ENCODE measurements at places on chromosomes 13 and 19.

- no peak for DNase-seq
These were observed 296.6 kb downstream of the RFC3 start for GRCh38 chr13:34114581-34114980.

GRCh38 chr13:27854606-27855005, 62.3 kb downstream of the GSX1 start:
- no peak for DNase-seq

- DNase-seq: no peak
These were observed 393.0 kb downstream of the ITGBL1 start for GRCh38 chr13:101845245-101846020.

DNA sequence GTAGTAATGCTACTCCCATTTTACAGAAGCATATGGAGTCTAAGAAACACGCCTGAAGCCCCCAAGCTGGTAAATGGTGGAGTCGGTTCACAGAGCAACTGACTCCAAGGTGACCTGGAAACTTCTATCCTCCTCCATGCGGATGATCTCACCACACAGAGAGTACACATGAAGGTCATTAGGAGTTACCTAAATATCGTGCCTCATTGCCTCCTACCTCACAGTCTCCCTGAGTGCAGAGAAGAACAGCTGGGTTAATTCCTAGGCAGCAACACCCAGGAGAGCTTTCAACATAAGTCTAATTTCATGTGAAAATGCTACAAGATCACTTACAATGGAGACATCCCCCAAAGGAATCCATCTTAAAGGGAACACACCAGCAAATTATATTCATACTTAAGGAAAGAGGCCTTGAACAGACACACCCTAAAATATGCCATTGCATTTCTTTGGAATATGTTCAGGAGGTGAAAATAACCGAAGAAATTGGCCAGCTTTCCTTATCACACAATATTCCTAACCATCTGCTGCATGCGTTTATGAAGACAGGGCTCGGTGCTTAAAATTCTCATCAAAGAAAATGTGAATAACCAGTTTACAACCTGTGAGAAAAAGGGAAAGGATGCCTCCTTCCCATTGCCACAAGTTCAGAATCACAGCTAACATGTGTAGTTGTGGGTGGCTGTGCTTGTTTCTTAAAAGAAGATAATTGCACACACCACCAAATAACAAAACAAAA, 203.6 kb upstream of the NBEA start:
- no peak for DNase-seq

- no peak for DNase-seq
These were observed 69.7 kb downstream of the ZNF100 start for GRCh38 chr19:21697698-21698097.

GRCh38 chr13:45782327-45783045, 69.1 kb downstream of the SIAH3 start:
- no peak for DNase-seq

- no peak for DNase-seq
These were observed 121.9 kb downstream of the ESD start for GRCh38 chr13:46675016-46675415.

- no peak for DNase-seq
These were observed 289.0 kb downstream of the DACH1 start for GRCh38 chr13:71578048-71578447.

GRCh38 chr19:16435238-16435917, 36.4 kb downstream of the EPS15L1 start:
- DNase-seq: no peak

DNA sequence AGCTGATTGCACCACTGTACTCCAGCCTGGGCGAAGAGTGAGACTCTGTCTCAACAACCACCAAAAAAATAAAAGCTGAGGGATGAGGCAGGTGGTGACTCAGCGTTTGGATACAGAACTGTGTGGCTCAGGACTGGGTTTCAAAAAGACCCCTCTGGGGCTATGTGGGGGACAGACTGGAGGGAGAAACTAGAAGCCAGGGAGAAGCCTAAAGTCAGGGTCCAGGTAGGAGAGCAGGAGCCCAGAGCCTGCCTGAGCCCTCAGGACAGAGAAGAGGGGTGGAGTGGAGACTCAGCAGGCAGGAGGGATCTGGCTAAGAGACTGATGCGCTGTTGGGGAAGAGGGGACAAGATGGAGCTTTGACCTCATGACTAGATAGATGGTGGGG, 1.8 kb upstream of the CD37 start:
- no peak for DNase-seq

DNA sequence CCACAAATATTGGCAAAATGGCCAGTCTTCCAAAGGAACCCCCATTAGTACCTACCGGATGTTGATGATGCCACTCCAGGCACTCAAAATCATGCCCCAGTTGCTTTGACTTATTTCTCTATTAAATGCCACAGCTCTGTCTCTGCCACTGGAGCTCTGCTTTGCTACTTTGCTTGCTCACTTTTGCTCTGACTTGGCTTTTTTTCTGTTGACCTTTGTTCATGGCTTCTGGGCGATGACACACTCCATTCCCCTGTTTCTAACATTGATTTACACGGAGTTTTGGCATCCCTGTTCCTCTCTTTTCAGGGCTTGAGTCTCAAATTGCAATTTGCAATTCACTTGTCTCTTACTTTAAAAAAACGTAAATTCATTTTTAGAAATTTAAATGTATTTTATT, 217.1 kb upstream of the SPRY2 start:
- no peak for DNase-seq
